ENCODE measurements at places on chromosomes 5 and 9.

- no peak for DNase-seq
These were observed 100.0 kb downstream of the PSD2 start for GRCh38 chr5:139895647-139896046.

DNA sequence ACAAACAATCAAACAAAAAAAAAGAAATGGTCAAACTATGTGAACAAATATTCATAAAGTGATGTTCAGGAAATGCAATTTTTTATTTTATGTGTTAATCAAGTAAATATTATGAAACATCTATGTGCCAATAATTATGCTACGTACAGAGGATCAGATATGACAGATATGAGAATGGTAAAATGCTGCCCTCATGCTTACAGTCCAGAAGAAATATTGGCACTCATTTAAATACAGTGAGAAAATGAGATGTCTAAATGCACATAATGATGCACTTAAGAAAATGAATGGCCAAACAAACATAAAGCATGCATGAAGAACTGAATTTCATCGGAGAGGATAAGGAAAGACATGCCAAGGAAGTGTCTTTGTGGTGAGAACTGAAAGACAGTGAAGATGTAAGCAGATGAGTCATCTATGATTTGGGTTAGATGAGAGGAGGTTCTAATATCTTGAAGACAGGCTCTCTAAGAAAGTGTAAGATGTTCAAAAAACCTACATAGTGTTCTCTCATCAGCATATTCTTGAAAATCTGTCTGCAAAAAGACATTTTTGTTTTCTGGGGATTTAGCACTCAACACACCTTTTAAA, 1231.1 kb upstream of the ACO1 start:
- no peak for DNase-seq

DNA sequence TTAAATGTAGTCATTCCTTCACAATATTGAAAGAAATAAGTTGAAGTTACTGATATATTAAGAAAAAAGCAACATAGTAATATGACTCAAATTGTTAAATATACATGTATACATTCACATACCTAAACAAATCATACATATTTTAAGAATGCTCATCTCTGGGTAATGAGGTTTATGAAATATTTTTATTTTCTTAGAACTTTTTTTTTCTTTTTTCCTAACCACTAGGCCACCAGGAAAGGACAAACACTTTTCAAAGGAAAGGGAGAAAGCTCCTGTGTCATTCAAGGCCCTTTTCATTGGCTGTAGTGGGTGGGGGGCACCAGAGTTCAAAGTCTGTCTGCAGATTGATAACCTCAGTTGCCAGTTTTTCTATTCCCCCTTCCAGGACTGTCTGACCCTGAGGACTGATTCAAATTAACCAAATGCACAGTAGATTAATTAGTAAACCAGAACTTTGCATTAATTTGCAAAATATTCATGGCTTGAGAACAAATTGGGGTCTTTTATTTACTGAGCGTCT, 72.9 kb upstream of the NIPAL4 start:
- DNase-seq, result no peak

DNA sequence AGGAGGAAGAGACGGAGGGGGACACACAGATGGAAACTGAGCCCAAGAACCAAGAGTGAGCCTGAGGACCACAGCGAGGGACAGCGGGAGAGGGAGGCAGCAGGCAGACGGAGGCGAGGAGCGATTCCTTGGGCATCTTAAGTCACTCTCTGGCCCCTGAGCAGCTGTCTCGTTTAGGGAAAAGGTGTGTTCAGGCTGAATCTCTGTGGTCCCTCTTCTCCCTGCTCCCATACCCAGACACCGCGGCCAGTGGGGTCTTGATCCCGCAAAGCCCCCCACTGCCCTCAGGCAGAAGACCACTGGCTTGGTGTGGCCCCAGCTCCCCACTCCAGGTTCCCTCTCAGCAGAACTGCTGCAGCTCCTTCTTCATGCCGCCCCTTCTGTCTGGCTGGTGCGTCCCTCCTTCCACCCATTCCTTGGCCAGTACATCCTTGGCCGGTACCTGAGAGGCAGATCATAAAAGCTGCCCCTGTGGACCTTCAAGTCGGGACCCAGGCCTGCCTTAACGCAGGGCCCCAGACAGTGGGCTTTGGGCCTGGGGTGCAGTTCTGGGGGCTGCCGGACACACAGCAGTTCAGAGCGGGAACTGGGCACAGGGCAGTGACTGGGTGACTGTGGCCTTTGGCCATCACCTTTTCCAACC, 5.8 kb upstream of the RALGDS start:
- no peak for DNase-seq

DNA sequence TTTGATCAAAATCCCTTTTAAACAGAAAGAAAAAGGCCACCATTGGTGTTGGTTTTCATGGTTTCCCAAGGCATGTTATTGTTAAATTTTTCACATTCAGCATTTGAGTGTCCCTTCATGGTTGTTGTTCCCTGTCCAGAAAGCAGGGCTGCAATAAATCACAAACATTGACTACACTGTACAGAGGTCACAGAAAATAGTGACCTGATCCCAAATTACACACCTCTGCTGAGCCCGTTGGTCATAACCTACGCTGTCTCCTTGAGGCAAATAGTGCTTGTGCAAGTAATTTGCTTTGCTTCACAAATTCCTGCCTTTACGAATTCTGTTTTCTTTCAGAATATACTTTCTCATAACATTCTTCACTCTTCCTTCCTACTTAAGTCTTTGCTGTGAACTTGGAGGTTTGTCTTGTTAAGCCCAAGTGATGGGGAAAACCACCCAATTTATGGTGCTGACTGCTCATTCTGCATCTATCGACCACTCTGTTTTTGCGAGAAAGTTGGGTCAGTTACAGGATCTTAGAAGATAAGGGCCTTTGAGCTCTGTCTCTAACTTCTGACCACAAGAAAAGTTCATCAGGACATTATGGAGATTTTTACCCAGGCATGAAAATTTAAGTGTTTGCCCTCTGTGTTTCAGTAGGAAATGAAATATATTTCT, 16.0 kb downstream of the PIK3R1 start:
- no peak for DNase-seq

DNA sequence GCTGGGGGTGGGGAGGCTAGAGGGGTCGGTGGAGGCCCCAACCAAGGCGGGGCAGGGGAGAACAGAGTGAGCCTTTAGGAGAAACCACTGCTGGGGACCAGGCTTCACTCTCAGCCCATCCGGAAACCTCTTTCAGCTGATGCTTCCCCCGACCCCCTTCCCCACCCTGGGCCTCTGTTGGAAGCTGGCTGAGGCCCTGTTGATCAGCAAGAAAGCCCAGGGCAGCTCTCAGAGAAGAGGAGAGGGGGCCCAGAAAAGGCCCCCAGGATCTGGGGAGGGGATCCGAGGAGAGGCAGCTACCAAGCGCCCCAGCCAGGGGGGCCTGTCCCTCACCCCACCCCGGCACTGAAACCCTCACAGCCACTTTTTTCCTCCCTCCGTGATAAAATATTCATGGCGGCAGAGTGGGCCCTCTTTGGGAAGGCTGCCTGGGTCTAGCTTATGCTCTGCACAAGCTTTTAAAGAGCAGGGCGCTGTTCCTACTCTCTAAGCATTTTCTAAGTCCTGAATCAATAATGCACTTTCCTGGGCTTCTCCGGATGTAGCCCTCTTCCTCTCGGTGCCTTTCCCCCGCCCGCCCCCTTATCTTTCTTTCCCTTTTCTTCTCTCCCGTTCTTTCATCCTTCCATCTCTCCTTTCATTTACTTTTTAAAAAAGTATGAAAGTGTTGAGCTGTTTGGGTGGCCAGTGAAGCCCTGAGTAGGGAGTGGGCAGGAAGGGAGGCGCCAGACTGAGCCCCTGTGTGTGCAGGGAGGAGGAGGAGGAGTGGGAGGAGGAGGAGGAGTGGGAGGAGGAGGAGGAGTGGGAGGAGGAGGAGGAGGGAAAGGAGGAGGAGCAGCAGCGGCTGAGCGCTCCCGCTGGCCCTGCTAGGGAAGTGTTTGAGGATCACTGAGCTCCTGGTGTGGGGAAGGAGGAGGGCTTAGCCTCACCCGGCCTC, 23.5 kb downstream of the NTNG2 start:
- peak; percentile 48 for DNase-seq

- DNase-seq, result peak; percentile 89
These were observed 2.1 kb upstream of the MYMK start for GRCh38 chr9:133526721-133527321.

DNA sequence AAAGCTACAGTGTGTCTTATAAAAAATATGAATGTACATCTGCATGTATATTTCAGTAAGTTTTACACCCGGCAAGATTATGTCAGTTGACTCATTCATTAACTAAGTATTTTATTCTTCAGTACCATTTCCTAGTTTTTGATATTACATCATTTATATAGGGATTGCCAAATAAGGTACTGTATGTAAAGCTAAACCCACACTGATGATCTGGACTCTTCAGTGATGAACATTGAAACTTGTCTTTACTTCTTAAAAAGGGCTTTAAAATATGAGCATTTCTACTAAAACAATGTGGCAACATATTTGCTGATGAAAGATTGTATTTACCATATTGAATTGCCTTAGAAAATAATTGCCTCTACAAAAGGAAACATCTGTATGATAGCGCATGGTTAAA, 151.8 kb upstream of the TLX3 start:
- no peak for DNase-seq

- DNase-seq, result no peak
These were observed 193.3 kb downstream of the SMC2 start for GRCh38 chr9:104287253-104287878.

DNA sequence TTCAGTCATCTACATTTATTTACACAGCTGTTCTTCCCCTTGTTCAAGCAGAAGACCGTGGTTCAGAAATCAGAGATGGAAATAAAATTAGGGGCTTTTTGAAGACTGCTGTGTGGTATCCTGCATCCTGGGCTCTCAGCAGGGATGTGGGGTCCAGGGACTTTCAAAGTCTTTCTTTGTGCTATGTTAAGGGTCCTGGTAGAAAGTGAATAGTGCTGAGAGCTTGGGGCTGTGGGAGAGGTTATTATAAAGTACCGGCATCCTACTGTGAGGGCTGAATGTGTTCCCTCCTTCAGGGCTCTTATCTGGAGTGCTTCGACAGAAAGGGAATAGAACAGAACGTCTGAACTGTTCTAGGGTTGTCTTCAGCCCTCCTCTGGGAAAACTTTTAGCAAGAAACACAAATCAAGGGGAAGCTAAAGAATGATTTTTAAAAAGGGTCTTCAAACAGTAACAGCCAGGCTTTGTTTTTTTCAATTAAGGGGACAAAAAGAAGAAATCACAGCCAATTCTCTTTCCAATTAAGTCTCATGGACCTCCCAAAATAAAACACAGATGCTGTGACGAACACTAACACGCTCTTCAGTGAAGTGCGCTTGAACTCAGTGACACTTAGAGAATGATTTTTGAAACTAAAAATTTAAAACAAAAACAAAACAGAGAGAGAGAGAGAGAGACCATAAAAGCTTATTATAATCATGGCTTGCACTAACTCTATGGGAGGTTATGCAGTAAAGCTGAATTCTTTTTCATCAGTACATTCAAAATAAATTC, 15.7 kb upstream of the SLC1A3 start:
- DNase-seq, result no peak

DNA sequence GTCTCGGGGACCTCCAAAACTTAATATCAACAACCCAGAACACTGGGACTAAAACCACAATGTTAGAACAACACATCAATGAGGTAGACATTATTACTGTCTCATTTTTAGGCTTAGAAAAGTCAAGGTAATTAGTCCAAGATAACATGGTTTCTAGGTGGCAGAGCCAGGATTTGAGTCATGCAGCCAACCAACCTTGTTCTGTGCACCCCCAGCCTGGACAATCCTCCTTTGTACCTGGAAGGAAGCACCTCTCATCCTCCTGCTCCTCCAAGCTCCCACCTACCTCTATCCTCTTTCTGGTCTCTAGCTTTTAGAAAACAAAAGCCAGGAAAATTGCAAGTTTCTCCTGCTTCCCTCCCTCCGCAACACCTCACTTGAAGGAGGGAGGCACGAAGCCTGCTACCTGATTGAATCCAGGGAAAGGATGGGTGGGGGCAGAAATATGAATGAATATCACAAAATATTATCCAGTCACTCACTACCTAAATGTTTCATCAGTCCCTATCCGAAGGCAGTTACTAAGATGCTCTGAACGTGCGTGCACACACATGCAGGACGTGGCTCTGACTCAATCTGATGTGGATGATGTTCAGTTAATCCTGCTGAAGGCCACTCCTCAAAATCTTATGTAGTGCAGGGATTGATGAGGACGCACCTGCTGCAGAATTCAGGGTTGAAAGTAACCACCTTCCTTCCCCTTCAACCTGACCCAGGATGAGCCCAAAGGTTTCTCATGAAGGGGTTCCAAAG, 26.3 kb upstream of the TTC1 start:
- no peak for DNase-seq

- DNase-seq, result no peak
These were observed 26.4 kb downstream of the LPCAT1 start for GRCh38 chr5:1497242-1497777.

DNA sequence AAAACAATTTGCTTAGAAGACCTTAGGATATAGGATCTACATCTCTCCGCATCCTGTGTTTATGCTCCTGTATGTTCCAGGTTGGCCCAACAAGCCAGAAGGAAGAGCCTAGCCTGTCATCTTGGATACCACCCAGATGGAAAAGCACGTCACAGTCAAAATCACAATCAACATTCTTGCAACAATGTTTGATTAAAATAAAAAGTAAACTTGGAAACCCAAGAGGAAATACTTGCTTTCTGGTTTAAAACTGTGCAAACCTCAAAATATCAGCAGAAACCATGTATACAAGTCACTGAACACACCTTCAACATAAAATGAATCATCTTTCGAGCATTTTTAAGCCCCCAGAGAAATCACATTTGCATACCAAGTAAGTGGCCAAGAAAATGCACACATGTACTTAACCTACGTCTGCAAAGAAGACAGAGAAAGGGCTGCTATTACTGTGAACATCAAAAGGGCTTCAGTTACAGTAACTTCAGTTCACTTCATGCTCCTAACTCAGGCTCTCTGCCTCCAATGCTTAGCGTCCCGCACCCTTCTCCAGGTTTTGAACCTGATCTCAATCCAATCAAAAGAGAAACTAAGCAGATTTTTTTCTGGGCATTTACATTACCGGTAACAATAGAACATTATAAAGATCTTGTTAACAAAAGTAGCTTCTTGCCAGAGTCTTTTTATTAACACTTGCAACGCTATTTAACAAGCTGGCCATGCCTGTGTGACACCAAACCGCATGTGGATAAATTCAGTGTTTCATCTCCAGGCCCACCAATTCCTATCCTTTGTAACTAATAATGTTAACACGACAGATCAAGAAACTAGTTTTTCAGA, 1.3 kb downstream of the ENC1 start:
- DNase-seq, result no peak

- no peak for DNase-seq
These were observed 65.0 kb upstream of the ANGPTL2 start for GRCh38 chr9:127187231-127187956.

All from head of caudate nucleus (tissue), 42 donors.